BJ (cell line): ENCODE measurements at places on chromosomes 11 and 22.

- no peak for DNase-seq
These were observed 4.1 kb downstream of the SYTL2 start for GRCh38 chr11:85806876-85807275.

- DNase-seq, result no peak
These were observed 358.2 kb downstream of the MN1 start for GRCh38 chr22:27443306-27443705.

DNA sequence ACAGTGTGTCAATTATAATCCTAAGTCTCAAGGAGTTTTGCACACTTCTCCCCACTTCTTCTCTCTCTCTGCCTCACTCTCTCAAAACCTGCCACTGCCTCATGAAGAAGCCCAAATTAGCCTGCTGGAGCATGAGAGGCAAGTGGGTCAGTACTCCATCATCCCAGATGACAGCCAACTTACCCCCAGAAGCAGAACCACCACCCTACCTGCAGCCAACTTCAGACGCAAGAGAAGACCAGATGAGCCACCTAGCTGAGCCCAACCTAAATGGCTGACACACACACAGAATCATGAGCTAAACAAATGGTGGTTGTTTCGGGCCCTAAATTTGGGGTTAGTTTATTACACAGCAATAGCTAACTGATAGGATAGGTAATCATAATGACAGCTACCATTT lies 61.2 kb downstream of the CD82 start:
- no peak for DNase-seq

GRCh38 chr11:47127213-47127612 lies 49.5 kb downstream of the ARFGAP2 start:
- no peak for DNase-seq

DNA sequence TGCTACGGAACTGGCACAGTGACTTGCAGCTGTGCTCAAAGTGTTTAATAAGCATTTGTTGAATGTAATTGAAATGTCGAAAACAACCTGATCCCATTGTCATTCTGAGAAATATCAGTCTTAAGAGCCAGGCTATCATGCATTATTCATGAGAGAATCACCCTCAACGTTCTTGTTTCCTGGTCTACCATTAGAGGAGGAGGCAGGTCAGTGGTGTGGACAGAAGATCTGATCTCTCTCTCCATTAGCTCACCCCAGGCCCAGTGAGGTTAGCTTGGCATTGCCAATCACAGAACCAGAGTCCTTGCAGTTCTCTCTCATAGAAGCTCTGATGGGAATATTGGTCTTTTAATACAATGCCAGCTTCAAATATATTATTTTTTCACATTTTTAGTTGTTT lies 121.1 kb upstream of the SPON1 start:
- no peak for DNase-seq

DNA sequence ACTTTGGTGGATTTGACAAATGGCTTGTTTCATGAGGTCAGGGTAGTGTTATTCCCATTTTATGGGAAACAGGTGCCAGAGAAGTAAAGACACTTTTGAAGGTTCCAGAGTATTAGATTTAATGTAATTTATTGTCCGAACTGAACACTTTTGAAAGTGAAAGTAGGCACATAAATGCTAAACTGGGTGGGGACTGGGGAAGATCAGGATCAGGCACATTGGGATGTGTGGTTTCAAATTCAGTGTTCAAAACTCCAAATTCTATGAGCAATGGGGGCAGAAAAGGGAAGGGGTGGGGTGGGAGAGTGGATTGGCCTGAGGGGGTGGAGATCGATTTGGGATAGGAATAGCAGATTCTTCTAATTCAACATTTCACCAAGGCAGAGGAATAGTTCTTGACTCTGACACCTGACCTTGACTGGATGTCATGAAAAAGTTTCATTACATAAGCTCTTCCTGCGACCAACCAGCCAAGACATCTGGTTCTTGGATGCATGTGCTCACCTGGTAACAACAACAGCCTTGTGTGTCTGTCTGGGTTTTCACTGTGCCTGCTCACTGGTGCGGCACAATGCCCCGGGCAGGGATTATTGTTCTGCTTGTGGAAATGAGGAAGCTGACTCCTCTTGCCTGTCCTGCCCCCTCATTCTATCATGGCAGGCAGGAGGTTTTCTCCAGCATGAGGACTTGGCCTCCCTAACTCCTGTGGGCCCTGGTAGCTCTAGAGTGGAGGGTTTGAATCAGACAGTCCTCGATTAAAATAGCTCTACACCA lies 10.8 kb downstream of the PPFIBP2 start:
- DNase-seq, result no peak

GRCh38 chr22:24554313-24555164 lies at the start of gene GUCD1:
TSS of gene GUCD1 (minus strand) at chr22:24555138. CDS start at chr22:24554991, 147 bp downstream.
- no peak for DNase-seq

DNA sequence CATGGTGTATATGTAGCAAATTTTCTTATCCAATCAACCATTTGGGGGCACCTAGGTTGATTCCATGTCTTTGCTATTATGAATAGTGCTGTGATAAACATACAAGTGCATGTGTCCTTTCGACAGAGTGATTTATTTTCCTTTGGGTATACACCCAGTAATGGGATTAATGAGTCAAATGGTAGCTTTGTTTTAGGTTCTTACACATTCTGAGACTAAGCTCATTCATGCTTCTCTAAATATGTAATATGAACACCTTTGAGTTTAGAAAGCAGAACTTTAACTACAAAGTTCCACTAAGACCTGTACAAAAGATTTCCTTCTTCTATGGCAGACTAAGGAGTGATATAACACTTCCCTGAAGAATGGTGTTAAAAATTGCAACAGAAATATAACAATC lies 627.0 kb downstream of the KCNA4 start:
- no peak for DNase-seq

DNA sequence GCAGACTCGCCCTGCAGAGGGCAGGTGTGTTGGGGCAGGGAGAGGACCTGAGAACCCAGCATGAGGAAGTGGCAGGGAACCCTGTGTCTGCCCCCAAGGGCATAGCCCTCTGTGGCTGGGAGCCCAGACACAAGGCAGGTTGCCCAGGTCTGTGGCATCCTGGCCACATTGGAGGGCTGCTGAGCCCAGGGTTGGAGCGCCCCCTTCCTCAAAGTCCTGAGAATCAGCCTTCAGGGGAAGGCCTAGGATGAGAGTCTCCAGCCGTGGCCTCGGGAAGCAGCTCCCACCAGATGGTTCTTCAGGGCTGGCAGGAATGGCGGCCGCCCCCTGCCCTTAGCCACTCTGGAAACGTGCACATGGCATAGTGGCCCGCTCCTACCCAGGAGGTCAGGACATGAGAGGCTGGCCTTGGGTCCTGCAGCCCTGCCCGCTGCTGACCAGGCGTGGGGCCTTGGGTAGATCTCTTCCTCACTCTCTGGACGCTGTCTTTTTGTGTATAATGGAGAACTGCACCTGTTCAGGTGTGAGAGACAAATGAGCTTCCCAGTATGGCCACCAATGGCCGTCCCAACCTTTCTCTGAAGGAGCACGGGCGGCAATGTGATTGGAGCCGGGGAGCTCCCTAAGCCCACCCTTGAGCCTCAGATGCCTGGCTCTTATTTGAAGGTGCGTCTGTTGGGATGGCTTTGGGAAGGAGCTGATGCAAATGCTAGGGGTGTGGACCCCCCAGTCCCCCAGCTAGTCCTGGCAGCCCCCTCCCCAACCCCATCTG lies 4.6 kb upstream of the CDC42BPG start:
- DNase-seq, result no peak
